Endodermal cell (in vitro differentiated cells): ENCODE measurements at places on chromosomes 2 and 18. TPM values are rescaled to one million over a fixed set of nuclear protein-coding genes. Genes with fewer than 3 reads are reported as not detected.

Gene ARHGEF4
- total RNA-seq: 50.3 to 80.1 TPM (median 55.1 TPM) in 3 replicates

Gene NT5C1B
- not detected in 2 replicates for total RNA-seq

Gene SCN3A
- total RNA-seq: 0.09 and 0.16 TPM in 2 replicates

Gene SULT1C4
- 2.7 and 3.5 TPM in 2 replicates for total RNA-seq

Gene CHRND
- total RNA-seq: not detected in 3 replicates

Gene ALLC
- total RNA-seq: not detected in 2 replicates

Gene APCDD1
- 4.7 to 11.9 TPM (median 6.5 TPM) in 3 replicates for total RNA-seq

Gene XPO1
- 252 and 264 TPM in 2 replicates for total RNA-seq

Gene EMILIN1
- 1.5 to 2.1 TPM (median 1.9 TPM) in 3 replicates for total RNA-seq

Gene GCG
- not detected in 2 replicates for total RNA-seq

Gene COLEC12
- total RNA-seq: 88.8 to 130 TPM (median 123 TPM) in 3 replicates

Gene SLC19A3
- 0.68 and 0.86 TPM in 2 replicates for total RNA-seq

Gene SERPINB10
- total RNA-seq: not detected in 2 replicates

Gene DCTN1
- 202 and 213 TPM in 2 replicates for total RNA-seq

Gene HRH4
- 0.20 to 0.52 TPM (median 0.23 TPM) in 3 replicates for total RNA-seq

Gene SERPINB13
- not detected in 2 replicates for total RNA-seq

Gene MARCHF4
- 0.51 to 1.3 TPM (median 0.78 TPM) in 3 replicates for total RNA-seq

Gene CTNNA2
- total RNA-seq: 7.7 and 8.9 TPM in 2 replicates

Gene C1GALT1C1L
- not detected in 3 replicates for total RNA-seq

Gene AGXT
- total RNA-seq: 0.21 to 0.47 TPM in 2 of 3 replicates, not detected in the other

Gene HAAO
- total RNA-seq: 21.9 to 31.3 TPM (median 24.2 TPM) in 3 replicates

Gene MAP2
- total RNA-seq: 1.1 and 1.8 TPM in 2 replicates

Gene GREB1L
- 3.9 and 5.2 TPM in 2 replicates for total RNA-seq

Gene SERPINB3
- total RNA-seq: not detected in 3 replicates

Gene HOXD1
- 0.18 and 0.27 TPM in 2 replicates for total RNA-seq

Gene SCYGR4
- total RNA-seq: not detected in 2 replicates

Gene NOSTRIN
- total RNA-seq: 0.73 to 1.3 TPM in 2 of 3 replicates, not detected in the other

Gene DOK6
- total RNA-seq: 5.9 to 8.1 TPM (median 7.7 TPM) in 3 replicates

Gene SAG
- not detected in 2 replicates for total RNA-seq

Gene CYP27A1
- total RNA-seq: 24.7 and 32.8 TPM in 2 replicates

Gene KIF5C
- total RNA-seq: 40.0 and 41.9 TPM in 2 replicates

Gene SERPINB11
- not detected in 3 replicates for total RNA-seq

Gene NEU4
- 1.1 to 2.6 TPM (median 1.2 TPM) in 3 replicates for total RNA-seq

Gene MFF
- 74.8 and 82.0 TPM in 2 replicates for total RNA-seq

Gene CCDC121
- total RNA-seq: 4.9 to 5.3 TPM (median 5.2 TPM) in 3 replicates
